ENCODE measurements at places on chromosomes 2 and 18. TPM values are rescaled to one million over a fixed set of nuclear protein-coding genes. Genes with fewer than 3 reads are reported as not detected.

DNA sequence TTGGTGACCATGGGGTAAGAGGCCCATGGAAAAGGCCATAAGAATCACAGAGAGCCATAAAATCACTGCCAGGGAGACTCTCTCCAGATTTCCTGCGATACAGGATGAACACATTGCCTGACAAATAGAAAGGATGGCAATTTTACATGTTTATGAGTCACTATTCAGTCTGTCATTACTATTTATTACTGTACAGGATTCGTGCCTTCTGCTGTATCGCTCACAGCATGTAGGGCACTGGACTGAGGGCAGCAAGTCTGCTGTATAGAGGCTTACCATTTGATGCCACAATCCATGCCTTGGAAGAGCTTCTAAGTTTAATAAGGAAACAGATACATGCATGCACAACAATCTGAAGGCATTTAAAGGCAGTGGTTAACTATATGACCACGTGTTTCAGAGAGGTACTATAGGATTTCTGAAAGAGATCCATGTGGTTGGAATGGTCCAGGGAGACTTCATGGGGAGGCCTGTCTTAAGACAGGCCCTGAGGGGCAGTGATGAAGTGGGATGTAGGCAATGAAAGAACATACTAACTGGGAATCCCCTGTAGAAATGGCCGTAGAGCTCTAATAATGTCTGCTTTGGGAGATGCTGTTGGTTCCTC is 702.4 kb upstream of the RAB6C start:
- no peak for DNase-seq

The SLC5A6 gene
- 410 TPM for total RNA-seq

The HTR2B gene
- total RNA-seq, result not detected

DNA sequence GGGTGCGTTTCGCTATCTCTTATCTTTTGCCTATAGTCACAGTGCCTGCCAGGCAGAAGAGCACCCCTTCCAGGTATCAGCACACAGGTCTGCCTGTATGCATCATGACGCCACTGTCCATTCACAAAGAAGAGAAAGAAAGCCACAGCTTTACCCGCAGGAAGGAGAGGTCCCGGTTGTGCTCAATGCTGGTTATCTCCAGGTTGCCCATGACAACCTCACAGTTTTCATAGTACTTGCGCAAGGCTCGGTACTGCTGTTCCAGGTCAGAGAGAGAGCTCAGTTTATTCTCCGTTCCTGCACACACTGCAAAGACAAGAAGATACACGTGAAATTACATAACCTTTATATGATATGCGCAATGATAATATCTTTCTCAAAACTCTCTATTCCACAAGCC is 414.0 kb downstream of the ERBB4 start:
- DNase-seq, result no peak

The GULP1 gene
- not detected for total RNA-seq

Measured in CD8-positive, alpha-beta T cell (primary cell).